ENCODE measurements at places on chromosomes 6 and 20.

- DNase-seq, result no peak
Measured at GRCh38 chr6:145047891-145048290, 687.4 kb downstream of the EPM2A start.

DNA sequence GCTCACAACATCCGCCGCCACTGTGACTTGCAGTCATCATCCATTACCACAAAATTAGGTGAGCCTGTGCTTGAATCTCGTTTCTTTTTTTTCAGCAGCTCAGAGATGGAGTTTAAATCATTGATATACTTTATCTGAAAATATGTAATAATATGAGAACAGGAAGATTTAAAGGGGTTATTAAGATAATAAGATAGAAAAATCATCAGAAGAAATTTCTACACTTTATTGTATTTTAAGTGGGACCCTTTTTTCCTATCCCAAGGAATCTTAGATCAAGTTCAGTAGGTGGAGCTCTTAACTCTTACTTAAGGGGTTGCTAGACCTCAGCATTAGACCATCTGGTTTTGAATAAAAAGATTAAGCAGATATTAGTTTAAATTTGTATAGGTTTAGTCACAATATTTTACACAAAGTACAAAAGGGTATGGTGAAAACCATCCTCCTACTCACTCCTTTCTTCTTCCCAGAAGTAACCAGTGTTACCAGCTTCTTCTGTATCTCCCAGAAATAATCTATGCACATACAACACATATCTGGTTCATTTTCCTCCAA is 9.4 kb upstream of the NCOA7 start:
- no peak for DNase-seq

GRCh38 chr20:3765171-3765882 is 2.2 kb downstream of the ADISSP start:
- no peak for DNase-seq

GRCh38 chr20:50810842-50811241 is 16.0 kb downstream of the BCAS4 start:
- DNase-seq, result no peak

DNA sequence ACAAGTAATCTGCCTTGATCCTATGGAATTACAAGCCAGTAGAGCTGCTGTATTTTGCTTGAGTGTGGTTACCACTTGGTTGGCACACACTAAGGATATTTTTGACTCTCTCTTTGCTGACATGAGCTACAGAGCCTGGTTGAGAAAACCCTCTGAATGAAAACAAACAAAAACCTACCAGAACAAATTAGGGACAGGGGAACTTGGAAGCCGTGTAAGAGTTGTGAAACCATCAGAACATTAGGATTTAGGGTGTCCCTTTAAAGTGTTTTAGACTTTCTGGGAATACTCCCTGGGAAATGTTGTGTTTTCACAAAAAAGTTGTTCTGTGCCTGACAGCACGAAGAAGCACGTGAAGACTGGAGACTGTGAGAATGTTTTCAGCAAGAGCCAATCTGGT is 20.5 kb upstream of the PDE7B start:
- DNase-seq, result no peak

DNA sequence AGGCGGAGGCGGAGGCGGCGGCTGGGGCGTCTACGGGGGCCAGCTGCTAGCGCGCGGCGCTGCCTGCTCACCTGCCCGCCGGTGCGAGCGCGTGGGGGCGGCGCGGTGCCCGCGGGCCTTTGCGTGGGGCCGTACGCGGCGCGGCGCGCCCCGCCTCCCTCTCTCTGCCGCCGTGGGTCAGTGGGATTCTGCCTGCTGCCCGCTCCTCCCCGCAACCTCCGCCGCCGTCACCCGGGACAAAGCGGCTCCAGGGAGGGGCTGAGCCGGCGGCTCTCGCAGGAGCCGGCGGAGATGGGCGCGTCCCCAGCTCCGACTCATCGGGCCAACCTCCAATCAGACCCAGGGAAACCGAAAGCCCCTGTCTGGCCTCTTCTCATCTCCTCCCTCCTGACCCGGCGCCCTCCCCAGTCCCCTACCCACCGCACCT is at the start of gene RCAN2:
Gene RCAN2, minus strand, starts transcription at position 249 of the 427 bp plus-strand sequence.
- no peak for DNase-seq

- DNase-seq, result no peak
Measured at GRCh38 chr6:13278991-13279390, 49.3 kb downstream of the TBC1D7 start.

- no peak for DNase-seq
Measured at GRCh38 chr6:25601800-25602673, 50.0 kb upstream of the SCGN start.

- no peak for DNase-seq
Measured at GRCh38 chr6:114253431-114253830, 89.4 kb downstream of the HS3ST5 start.

GRCh38 chr6:143200167-143200770 is 139.6 kb downstream of the AIG1 start:
- no peak for DNase-seq

GRCh38 chr6:4848382-4849068 is 72.3 kb downstream of the CDYL start:
- DNase-seq, result no peak

DNA sequence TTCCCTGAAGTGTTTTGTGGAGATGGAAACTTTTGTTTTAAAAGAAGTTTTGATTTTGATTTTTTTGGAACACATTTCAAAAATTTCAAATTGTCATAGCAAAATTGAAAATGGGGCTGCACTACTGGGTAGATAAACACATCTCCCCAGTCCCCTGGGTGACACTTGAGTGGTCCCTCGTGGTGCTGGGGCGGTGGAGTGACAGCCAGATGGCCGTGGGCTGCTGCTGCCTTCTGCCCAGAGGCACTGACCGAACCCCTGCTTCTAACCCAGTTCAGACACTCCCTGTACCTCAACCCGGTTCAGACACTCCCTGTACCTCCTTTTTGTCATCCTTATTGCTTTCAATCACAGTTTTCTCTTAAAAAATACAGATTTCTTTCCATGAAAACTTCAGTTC is 69.9 kb upstream of the SYNJ2 start:
- no peak for DNase-seq

- no peak for DNase-seq
Measured at GRCh38 chr6:101516578-101516977, 123.1 kb downstream of the GRIK2 start.

GRCh38 chr6:151847064-151847463 is 39.6 kb downstream of the ESR1 start:
- DNase-seq, result no peak

GRCh38 chr20:10673176-10673841 is 490 bp downstream of the JAG1 start:
- DNase-seq, result no peak

GRCh38 chr20:20073801-20074371 is 21.6 kb downstream of the CFAP61 start:
- DNase-seq, result no peak

DNA sequence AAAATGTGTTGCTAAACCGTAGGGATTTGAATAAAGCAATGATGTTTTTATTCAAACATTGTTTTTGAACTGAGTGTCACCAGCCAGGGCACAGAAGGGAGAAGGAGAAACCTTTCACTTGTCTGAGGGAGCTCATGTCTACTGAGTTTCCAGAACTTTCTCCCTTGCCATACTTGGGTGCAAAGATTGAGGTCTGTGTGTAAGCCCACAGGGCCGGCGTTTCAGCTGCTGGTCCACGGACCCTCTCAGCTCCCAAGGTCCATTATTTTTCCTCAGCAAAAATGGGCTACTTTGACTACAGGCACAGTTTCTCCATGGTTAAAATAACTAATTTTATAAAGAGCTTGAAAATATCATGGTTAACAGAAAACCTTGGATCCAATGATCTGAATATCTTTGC is 32.6 kb downstream of the PSMG4 start:
- no peak for DNase-seq

- no peak for DNase-seq
Measured at GRCh38 chr6:148969603-148970061, 222.8 kb downstream of the UST start.

DNA sequence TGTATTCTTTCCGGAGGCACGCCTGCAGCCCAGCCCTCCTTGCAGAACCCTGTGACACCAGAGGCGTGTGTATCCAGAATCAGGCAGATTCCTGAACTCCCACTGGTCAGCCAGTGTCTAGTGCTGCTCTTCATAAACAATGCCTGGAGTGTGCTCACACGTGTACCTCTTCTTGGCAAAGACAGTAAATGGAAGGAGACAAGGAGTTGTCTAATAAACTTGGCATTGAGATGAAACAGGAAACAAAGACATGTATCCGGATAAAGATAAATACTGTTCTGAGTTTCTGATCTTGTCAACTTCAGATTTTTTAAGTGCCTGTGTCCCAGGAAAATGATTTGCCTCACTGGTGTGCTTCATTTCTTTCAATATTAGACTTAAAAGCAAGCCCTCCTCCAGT is 1.7 kb downstream of the RPS6KA2 start:
- DNase-seq, result no peak

DNA sequence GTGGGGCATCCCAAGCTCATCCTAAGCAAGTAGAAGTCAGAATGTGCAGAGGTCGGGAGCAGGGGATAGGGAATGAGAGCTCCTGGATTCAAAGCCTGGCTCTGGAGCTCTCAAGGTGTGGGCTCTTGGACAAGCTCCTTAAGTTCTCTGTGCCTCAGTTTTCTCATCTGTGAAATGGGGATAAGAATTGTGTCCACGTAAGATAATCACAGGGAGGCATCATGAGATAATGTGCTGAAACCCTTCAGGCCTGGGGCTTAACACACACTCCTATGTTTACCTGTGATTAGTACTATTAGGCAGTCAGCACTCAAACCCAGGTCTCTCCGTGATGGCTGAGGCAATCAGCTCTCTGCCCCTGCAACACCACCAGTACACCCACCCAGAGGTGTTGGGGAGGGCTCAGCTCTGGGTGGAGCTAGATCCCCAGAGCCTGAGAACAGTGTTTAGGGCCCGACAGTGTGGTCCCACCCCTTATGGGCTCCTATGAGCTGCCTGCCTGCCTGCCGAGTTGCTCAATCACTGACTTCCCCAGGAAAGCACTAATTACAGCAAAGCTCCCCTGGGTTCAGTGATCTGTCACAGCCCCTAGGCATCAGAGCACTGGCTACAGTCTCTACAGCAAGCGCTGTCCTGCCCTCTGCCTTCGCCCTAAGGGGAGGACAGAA is 6.3 kb upstream of the SIRPA start:
- DNase-seq, result no peak

- no peak for DNase-seq
Measured at GRCh38 chr6:5435449-5435848, 174.1 kb downstream of the FARS2 start.

- DNase-seq, result no peak
Measured at GRCh38 chr6:43338243-43338642, 29.6 kb upstream of the CRIP3 start.

- DNase-seq, result no peak
Measured at GRCh38 chr20:43800186-43800585, 73.4 kb upstream of the GTSF1L start.

- DNase-seq, result no peak
Measured at GRCh38 chr20:62064770-62065673, 659 bp downstream of the TAF4 start.

- no peak for DNase-seq
Measured at GRCh38 chr6:4486568-4487315, 289.5 kb upstream of the CDYL start.

Data from stimulated activated CD4-positive, alpha-beta T cell treated with anti-CD3 and anti-CD28 coated beads, TNF-alpha, amount 100 ng/mL, for 1 hour (primary cell).